Caudate nucleus (tissue), 63 donors: ENCODE measurements at places on chromosomes 2 and 18.

- no peak for DNase-seq
These were observed 207.5 kb downstream of the STK39 start for GRCh38 chr2:168039881-168040280.

- no peak for DNase-seq
These were observed 140.6 kb upstream of the GLI2 start for GRCh38 chr2:120594856-120595685.

GRCh38 chr2:96501886-96502810 is 3.0 kb downstream of the NEURL3 start:
- DNase-seq = no peak

DNA sequence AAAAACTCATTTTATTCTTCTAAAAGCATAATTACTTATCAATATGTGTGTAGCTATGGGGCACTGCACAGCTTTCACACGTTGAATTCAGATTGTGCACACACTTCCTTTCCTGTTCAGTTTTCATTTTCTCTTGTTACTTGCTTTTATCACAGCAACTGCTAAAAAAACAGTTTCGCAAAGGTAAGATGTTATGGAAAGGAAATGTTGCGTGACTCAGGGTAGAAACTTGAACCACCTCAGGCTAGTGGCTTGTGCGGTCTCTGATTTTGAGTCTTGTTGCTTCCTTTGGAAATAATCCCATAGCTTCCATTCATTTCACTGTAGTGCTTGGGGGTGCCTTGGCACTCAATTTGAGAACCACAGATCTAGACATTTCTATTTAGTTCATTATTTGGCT is 171.9 kb downstream of the FMNL2 start:
- DNase-seq = no peak

- no peak for DNase-seq
These were observed 786.0 kb upstream of the ZEB2 start for GRCh38 chr2:145305889-145306288.

DNA sequence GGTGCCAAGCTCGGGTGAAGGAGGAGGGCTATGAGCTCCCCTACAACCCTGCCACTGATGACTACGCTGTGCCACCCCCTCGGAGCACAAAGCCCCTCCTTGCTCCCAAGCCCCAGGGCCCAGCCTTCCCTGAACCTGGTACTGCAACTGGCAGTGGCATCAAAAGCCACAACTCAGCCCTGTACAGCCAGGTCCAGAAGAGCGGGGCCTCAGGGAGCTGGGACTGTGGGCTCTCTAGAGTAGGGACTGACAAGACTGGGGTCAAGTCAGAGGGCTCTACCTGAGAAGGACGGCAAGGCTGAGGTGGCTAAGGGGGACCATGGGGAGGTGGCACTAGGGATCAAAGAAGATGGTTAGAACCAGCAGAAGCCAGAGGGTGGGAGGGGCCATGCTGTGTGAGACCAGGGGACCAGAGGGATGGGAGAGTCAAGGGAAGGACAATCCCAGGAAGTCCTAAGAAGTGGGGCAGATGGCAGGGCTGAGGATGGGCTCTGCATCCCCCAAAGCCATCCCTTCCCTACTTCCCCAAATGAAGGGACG is 2.4 kb downstream of the DOK1 start:
- no peak for DNase-seq

DNA sequence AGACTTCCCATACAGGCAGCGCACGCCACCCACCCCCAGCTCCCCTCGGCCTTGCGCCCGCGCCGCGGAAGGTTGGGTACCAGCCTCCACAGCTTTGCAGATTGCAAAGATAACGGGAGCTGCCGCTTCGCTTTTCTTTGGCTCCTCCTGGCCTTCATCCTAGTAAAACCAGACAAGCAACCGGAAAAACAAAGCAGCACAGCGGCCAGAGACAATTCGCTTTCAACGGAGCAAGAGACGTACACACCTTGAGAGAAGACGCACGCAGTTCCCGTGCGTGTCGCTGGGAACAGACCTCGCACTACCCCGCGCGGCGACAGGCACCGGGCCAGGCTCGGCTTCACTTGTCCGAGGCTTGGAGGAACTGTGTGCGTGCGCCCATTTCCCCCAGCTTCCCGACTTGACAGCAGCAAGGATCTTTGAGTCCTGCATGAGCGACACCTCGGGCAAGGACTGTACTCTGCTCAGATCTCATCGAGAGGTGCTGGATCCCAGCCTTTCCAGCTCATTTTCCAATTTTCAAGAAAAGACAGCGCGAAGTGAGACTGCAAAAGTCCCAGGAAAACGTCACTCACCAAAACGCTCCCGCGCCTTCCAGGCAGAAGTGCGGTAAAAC is 964 bp downstream of the ZBTB7C start:
- DNase-seq = no peak

- DNase-seq = no peak
These were observed 261.7 kb downstream of the PDE11A start for GRCh38 chr2:177810906-177811305.

- no peak for DNase-seq
These were observed 15.2 kb downstream of the LANCL1 start for GRCh38 chr2:210461401-210461800.

GRCh38 chr2:161206471-161207032 is 46.3 kb downstream of the TANK start:
- no peak for DNase-seq

DNA sequence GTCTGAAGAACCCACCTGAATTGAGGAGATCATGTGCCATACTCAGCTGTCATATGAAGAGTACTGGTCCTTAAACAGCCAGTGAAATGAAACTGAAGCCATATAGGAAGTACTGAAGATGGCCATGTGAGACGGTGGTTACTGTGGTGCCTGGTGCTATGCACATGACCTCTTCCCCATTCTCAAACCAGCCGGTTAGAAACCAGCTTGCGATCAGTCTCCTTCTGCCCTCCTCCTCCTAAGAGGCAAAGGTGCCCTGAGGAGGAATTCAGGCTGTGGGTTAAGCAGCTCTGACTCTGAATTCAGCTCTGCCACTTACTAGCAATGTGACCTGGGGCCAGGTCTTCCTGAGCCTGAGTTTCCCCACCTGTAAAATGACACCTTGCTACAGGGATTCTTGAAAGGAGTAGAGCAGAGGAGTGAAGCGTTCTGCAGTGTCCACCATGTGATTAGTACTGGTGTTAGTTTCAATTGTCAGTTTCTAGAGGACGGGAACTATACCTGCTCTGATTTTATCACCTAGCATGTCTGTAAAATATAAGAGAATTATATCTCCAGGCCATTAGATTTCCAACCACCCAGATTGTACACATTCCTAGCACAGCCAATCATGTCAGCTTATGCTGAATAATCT is 5.1 kb downstream of the FECH start:
- no peak for DNase-seq

DNA sequence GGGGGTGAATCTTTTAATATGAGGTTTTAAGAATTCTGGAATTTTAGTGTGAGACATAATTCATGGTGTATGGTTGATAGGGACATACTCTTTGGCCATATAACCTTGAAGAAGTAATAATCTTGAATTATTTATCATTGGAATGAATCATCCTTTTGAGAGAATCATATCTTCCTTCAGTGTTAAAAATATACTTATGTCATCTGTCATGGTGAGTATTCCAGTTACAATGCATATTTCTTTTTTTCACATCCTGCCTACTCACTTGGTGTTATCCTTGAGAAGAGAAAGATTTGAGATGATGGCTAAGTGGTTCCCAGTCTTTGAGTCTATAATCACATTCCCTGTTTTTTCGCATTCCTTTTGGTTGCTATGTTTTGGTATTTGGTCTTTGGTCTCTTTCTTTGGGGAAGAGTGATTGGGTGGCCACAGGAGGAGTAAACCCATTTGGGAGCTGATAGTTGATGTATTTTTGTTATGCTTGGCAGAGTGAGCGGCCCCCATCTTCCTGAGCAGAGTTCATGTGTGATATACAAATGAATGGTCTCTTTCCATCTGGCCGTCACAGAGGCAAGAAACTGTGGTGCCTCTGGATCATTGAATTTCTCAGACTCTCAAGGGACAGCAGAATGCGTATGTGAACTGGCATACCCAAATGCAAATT is 21.6 kb downstream of the ASAP2 start:
- no peak for DNase-seq
